ENCODE measurements at places on chromosomes 1 and 21.

- no peak for DNase-seq
These were observed 5.2 kb downstream of the PADI1 start for GRCh38 chr1:17210176-17210575.

- no peak for DNase-seq
These were observed 201.6 kb upstream of the PLXNA2 start for GRCh38 chr1:208445758-208446203.

- no peak for DNase-seq
These were observed 25.7 kb downstream of the DNAJC11 start for GRCh38 chr1:6675941-6676340.

DNA sequence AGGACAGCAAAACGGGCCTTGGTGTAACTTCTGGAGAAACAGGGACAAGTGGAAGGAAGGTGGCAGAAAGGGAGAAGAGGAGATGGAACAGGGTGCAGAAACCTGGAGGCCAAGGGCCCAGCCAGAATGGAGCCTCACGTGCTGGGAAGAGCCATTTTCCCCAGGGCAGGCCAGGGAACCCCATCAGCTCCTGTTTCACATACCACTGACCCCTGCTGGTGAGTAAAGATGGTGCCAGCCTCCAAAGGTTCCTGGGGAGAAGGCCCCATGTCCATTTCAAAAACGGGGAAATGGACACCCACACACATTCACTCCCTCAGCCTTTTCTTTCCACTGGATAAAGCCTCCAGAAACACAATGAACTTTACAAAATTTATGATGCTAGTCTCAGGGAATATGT is 57.6 kb upstream of the JUN start:
- peak; percentile 64 for DNase-seq

- no peak for DNase-seq
These were observed 15.7 kb downstream of the BTBD8 start for GRCh38 chr1:92095874-92096273.

DNA sequence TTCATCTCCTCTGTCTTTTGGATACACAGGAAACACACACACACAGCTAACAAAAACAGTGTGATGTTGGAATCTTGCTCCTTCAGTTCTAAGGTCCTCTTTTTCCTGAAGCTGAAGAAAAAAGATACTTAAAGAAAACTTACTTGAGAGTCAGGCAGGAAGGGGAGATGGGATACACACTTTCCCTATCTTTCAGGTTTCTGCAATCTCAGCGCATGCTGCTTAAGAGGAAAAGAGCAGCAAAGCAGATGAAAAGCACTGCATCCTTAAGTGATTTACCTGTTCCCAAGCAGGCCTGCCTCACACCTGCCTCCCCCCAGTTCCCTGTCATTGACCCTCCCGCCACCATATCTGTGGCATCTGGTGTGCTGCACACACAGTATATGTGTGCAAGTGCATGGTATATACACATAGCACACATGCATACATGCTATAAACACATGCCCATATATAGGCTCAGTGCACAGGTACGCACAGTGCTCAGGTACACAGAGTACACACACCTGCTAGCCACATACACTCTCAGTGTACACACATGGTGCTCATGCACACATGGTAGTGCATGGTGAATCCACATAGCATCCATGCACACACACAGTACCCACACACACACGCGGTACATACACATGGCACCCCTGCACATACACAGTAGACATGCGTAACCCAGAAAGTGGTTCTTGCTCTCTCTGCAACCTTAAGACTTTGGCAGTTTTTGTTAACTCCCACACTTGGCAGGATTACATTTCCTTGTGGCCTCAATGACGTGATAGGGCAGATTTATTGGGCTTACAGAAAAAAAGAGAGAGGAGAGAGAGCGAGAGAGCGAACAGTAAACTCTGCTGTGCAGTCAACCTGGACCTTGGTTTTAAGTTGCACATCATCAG is 166.9 kb downstream of the TOMM20 start:
- no peak for DNase-seq

DNA sequence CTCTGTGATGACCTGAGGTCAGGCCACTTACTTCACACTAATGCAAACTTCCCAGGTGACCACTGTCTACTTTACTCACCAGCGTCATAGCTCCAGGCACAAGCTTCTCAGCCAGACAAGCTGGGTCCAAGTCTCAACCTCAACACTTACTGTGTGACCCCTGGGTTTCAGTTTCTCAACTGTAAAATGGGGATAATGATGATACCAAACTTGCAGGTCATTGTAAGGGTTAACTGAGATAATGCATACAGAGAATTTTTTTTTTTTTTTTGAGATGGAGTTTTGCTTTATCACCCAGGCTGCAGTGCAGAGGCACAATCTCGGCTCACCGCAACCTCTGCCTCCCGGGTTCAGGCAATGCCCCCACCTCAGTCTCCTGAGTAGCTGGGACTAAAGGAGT is 34.7 kb downstream of the AK2 start:
- DNase-seq = no peak

DNA sequence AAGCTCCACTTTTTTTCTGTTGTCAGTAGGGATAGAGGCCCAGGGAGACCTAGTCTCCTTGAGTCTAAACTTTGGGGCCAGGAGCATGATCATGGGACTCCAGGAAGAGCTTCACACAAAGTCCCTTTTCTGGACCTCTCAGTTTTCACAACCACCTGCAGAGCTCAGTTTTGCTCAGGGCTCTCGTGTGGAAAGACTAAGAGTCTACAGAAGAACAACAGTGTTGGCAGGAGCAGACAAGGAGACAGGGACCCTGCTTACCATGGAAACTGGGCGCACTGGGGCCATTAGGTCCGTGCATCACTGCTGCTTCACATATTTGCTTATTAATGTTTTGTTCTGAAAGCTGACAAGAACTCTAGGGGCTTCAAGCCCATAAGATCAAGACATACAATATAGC is 63.9 kb upstream of the HSD17B7 start:
- no peak for DNase-seq

GRCh38 chr1:19744335-19744743 is 55.4 kb downstream of the TMCO4 start:
- no peak for DNase-seq

GRCh38 chr1:154840269-154841176 is 29.6 kb downstream of the KCNN3 start:
- no peak for DNase-seq

DNA sequence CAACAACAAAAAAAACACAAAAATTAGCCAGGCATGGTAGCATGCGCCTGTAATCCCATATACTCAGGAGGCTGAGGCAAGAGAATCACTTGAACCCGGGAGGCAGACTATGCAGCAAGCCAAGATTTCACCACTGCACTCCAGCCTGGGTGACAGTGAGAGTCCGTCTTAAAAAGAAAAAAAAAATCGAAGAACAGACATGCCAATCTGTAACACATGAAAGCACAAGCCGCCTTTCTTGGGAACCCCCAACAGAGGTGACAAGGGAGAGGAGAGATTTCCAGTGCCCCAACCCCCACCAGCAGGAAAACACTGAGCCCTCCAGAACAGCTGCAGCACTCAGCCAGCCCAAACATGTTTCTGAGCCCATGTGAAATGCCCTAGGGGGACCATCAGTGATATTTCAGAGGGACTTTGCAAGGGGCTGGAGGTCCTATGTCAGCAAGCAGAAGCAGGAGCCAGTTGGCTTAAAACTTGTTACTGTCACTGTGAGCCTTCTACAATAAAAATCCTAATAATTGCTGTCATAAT is 14.2 kb upstream of the EFNA1 start:
- no peak for DNase-seq

GRCh38 chr1:218048828-218049420 is 236.2 kb upstream of the RRP15 start:
- no peak for DNase-seq

DNA sequence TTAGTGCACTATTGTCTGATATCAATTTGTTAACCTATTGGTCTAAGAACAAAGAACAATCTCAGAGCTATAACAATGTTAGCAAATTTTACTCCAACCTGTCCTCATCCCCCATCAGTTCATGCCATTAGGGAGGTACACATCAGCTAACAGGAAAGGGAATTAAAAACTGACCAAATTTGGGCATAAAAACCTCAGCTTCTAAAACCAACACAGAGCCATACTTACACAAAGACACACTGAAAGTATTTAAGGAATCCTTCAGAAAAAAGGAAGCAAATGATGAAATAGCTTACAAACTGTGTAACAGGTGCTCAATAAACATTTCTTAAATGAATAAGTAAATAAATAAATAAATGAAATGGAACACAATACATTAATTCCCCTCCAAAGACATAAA is 89.2 kb downstream of the TTLL7 start:
- no peak for DNase-seq

GRCh38 chr1:67787746-67788145 is 45.5 kb downstream of the GNG12 start:
- DNase-seq = no peak

- DNase-seq = no peak
These were observed 84.5 kb upstream of the ESRRG start for GRCh38 chr1:216807696-216808095.

DNA sequence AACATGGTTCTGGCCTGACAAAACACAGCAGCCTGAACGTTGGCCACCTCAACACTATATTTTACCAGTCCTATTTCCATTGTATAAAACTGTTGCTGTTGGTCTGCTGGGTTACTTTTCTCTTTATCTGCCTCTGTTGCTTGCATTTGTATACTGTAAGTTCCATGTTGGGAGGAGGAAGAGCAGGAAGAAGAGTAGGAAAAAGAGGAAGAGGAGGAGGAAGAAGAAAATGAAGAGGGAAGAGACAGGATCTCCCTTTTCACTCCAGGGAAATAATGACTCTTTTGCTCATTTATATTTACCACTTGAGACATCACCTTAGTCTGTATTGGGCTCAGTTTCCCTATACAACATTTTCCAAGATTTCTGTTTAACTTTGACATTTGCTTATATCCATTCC is 134.2 kb downstream of the PTPRC start:
- DNase-seq = no peak

- DNase-seq = no peak
These were observed 2.7 kb upstream of the ADSS2 start for GRCh38 chr1:244454412-244454811.

DNA sequence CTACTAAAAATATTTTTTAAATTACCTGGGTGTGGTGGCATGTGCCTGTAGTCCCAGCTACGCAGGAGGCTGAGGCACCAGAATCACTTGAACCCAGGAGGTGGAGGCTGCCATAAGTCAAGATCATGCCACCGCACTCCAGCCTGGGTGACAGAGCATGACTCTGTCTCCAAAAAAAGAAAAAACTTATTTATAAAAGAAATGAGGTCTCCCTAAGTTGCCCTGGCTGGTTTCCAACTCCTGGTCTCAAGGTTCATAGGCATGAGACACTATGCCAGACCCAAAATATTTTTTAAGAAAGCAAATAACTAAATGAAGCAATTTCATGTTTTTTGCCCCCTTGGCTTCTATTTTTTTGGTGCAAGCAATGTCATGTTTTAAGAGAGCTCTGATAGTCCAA is 32.9 kb downstream of the EIF4G3 start:
- DNase-seq = no peak

DNA sequence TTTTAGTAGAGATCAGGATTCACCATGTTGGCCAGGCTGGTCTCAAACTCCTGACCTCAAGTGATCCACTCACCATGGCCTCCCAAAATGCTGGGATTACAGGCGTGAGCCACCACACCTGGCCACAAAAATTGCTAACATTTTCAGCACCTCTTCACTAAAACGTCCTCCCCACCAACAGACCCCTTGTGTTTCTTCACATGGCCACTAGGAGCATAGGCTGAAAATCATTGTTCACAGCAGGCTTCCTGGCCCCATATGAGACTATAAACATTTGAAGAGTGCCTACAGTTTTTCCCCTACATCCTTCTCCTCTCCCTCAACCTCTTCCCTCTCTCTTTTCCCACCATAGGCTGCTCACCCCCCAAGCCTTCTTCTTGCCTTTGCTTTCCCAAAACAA is 28.0 kb upstream of the SFPQ start:
- peak; percentile 5 for DNase-seq

DNA sequence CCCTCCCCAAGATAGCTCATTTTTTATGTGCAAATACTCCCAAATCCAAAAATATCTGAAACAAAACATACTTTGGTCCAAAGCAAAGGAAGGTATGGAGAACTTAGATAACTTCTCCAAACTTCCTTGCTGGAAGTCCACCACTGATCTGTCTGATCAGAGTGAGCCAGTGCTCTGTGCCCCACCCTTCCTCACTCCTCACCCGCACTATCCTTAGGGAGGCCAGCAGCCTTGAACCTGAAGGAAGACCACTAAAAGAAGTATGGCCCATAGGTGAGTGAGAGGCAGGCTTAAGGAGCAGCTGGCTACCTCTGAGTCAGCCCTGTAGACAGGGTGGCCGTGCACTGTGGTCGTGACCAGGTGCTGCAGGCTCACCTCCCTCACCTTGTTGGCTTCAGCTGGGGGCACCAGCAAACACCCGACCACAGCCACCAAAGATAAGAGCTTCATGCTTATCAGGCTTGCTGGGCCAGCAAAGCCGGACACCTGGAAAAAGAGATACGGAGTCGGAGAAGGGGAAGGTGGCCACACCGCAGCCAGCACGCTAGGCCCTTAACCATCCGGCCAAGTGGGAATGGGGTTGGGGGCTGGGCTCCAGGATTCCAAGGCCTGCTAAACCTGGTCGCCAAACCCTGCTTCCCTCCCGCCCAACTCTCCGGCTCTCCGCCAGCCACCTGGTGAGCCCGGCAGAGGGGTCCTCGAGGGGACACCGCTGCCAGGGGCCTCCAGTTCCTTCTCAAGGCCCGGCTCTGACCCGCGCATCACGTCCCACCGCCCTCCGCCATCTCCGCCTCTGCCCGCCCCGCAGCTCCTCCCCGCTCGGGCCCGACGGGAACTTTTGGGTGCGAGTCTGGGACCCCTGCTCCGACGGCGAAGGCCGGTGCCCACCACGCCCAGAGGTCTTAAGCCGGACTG is 543 bp downstream of the TMEM9 start:
- DNase-seq = peak; percentile 91

DNA sequence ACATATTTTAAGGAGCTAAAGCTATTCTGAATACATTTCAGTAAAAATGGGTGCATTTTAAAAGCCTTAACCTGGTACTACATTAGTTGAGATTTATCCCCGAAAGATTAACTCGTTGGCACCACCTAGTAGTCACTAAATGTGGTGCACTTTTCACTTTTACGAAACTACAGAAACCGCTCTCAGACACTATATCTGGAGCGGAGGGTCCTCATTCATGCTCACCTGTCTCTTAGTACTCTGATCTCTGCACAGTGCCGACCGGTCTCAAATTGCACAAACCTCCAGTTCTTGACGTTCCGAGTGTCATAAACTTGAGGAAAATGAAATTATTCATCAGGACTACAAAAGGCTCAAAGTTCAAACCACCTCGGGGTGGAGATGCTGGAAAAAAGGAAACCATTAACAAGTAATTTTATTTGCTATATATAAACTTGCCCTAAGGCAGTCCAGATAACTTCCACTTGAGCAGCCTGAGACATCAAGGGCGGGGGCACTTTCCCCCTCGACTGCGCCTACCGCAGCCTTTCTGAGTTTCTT is 722 bp downstream of the LZIC start:
- peak; percentile 61 for DNase-seq

- no peak for DNase-seq
These were observed 812.8 kb upstream of the BRINP3 start for GRCh38 chr1:191290441-191290840.

DNA sequence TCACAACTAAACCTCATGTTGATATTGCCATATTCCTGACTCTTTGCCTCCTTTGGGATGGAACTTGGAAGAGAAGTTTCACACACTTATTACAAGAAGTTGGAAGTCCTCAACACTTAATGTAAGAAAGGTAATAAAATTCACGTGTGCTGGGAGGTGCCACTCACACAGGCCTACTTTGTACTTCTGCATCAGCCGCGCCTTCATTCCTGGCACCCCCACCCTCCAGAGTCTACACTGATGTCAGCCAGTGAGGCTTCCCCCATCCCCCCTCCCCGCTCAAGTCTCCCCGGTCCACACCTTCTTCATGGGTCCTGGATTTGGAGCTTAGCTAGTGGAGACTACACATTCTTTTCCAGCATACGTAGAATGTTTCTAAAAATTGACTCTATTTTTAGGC is 24.8 kb upstream of the SLC45A1 start:
- no peak for DNase-seq
